ENCODE measurements at places on chromosomes 4 and X.

DNA sequence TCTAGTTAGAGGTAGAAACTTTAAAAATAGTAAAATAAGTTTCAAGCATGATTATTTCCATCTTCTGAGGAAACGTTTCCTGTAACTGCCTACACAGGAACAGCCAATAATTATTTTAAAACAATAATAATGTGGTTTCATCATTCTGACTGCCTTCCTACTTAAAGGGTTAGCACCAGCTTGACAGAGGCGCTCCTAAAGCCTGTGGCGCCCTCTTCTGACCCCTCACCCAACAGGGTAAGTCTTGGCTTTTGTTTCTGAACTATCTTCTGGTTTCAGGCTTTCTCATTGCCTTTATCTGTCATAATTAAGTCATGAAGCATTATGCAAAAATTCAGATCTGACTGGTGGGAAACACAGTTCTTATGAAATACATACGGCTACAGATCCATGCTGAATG lies 96.7 kb downstream of the ITM2A start:
- DNase-seq: peak; percentile 27

DNA sequence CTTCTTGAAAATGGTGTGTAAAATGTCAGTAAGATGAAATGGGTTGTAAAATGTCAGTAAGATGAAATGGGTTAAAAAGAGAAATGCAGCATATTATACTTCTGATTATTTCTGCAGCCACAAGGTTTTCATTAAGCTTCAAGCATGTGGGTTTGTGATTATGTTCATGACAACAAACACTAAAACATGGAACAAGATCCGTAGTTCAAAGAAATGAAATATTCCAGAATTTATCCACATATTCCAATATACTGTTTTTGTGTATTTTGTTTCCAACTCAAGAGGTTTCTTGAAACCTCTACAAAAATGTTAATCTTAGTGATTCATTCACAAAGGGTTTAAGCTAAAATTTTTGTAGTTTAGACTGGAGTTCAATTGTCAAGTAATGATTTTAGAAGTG lies 84.0 kb downstream of the ADAMTS3 start:
- DNase-seq: no peak

GRCh38 chrX:25020391-25020904 lies 4.7 kb upstream of the ARX start:
- DNase-seq: no peak

DNA sequence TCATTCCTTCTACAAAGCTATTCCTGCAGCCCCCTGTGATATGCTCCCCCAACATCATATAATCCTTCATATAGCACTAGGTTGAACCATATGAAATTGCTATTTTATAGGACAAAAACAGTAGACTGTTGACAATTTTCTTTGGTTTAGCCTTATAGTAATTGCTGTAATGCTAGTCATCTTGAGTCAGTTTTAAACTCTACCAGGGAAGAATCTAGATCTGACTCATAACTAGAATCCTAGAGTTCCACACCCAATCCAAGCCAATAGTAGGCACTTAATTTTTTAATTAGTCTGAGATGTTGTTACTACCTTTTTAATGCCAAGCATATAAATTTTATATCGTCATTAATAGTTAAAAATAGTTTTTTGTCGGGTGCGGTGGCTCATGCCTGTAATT lies 136.8 kb downstream of the CHRNA9 start:
- DNase-seq: no peak

DNA sequence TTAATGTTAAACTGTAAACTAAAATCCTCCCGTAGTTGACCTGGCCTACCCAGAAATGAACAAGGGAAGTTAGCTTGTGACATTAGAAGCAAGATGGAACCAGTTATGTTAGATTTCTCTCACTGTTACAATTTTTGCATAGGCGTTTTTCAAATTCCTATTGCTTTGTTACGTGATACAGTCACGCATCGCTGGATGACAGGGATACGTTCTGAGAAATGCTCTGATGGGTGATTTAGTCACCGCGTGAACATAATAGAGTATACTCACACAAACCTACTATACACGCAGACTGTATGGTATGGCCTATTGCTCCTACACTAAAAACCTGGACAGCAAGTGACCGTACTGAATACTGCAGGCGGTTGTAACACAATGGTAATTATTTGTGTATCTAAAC lies 46.7 kb upstream of the PUDP start:
- no peak for DNase-seq

- DNase-seq: no peak
These were observed 27.1 kb downstream of the FHIP1A start for GRCh38 chr4:151436093-151436518.

DNA sequence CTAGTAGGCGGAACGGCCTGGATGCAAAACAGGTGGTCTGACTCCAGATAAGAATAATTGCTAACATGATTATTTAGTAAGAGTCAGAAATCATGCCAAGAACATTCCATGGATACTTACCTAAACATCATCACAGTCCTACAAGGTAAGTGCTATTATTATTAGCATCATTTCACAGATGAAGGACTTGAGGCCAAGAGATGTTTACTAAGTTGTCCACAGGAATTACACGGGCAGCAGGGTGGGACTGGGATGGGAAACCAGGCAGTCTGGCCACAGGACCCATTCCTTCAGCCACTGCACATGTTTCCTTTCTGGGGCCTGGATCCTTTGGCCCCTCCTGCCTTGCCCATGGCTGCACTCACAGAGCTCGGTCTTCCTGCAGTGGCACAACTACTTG lies 48.3 kb downstream of the ANAPC4 start:
- no peak for DNase-seq

DNA sequence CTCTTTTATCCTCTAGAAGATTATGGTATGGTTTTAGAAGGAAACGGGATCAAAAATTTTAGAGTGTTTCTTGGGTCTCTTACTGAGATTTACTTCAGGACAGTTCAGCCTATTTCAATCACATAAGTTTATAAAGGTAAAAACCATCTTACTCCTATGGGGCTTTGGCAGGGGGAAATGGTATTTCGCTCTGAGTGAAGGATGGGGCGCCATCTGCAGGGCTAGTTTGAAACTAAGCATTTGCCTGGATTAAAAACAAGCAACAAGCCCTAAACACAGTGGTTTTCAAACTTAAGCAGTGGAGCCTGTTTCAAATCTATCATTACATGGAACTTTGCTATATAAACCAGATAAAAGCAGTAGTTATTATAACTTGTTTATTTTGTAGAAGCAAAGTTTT lies 361.5 kb upstream of the FMR1 start:
- DNase-seq: no peak

GRCh38 chr4:132123870-132124623 lies 1025.0 kb upstream of the PCDH10 start:
- DNase-seq: no peak

DNA sequence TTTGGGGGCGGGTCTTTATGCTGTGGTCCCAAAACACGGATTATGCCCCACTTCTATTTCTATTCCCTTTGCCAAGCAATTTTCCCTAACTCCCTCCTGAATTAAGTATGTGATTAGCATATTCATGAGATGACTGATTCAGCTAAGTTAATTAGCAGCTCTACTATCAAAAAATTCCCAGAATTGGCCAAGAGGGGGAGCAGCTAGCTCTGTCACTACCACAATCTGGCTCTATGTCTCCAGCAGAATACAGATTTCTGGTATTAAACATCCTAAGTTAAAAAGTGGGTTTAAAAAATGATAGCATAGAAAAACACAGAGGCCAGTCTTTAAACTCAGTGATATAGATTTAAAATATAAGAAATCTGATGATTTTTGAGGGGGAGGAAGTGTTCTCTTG lies 80.3 kb downstream of the GPC4 start:
- DNase-seq: no peak

GRCh38 chrX:14356401-14356800 lies 172.9 kb upstream of the GLRA2 start:
- DNase-seq: no peak

DNA sequence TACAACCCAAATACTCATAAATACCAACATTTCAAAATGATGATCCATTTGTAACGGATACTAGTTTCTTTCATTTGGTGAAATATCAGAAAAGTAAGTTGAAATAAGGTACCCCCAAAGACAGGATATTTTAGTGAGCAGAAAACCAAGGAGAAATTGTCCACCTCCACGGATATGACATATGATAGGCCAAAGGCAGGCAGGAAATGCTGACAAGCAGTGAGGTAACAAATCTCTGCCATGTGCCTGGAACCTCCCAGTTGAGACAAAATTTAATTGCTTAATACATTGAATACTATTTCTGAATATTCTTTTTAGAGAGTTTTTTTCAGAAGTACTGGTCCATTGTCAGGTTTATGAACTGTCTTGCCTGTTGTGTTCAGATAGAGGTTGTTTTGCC lies 118.8 kb downstream of the GATB start:
- DNase-seq: no peak

DNA sequence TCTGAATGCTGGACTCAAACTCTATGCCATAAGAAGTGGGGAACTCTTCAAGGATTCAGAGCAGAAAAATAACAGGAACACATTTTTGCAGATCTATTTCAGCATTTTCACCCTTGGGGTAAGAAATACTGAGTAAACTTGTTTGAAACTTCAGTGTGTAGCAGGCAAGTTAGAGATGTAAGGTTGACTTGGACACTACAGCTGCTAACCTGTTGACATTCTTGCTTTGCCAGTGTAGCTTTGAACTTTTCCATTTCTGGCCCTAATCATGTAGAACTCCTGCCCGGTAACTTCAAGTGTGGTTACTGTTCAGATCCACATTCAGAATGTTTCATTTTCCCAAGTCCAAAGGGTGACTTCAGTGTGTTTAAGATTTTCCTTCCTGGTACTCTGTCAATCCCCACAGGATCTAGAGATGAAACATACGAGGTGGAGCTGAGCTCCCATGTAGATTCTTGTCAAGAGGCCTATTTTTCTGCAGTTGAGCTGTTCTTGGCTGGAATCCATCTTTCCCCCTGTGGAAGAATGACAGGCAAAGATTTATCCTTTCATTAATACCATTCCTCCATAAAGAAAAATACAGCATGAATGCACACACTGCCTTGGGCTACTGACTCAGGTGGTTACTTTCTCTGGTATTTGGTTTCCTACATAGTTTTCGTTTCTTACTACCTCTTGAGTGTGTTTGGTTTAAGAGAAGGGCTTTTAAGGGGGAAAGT lies 34.1 kb downstream of the FHDC1 start:
- no peak for DNase-seq

DNA sequence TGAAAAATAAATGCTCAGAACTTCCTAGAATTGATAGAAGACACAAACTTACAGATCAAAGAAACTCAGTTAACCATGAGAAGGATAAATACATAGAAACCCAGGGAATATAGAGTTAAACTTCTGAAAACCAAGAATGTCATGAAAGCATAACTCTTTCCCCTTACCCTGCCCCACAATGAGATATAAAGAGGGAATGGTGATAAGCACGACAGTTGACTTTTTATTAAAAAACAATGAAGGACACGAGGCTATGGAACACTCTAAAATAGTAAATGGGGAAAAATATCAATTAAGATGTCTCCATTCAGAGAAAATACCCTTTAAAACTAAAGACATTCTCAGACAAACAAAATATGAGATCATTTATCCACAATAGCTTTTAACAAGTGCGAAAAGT lies 154.7 kb downstream of the ANTXR2 start:
- no peak for DNase-seq

GRCh38 chr4:52576961-52577623 lies 82.0 kb downstream of the USP46 start:
- DNase-seq: no peak

GRCh38 chr4:121448231-121448630 lies 67.4 kb upstream of the QRFPR start:
- no peak for DNase-seq

DNA sequence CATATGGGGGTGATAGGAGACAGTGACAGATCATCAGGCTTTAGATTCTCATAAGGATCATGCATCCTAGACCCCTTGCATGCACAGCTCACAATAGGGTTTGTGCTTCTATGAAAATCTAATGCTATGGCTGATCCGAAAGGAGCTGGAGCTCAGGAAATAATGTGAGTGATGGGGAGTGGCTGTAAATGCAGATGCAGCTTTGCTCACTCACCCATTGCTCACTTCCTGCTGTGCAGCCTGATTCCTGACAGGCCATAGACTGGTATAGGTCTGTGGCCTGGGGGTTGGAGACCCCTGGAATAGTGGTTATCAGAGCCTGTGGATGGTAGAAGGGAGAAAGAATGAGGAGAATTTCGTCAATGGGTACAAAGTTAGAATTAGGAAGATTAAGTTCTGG lies 2751.1 kb downstream of the ARAP2 start:
- DNase-seq: no peak

DNA sequence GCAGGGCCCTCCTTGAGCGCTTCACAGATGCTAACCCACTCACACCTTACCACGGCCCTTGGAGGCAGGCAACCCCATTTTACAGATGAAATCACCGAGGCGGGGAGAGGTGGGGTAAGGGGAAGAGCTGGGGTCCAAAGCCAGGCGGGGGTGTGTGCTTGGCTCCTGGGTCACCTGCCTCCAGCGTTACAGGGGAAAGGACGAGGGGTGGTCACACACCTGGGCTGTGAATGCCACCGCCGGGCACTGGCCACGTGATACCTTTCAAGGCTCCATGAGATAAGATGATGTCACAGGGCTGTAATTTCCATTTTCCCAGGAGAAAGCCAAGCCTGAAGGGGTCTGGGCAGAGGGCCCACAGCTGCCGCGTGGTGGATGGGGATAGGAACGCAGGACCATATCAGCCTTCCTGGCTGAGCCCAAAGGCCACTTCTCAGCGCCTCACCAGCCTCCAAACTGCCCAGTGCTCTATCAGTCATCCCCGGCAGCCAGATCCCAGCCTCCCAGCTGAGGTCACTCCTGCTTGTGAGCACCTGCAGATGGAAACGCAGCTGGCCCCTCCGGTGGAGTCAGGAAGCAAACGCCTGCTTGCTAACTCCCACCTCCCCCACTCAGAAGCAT lies 62.4 kb upstream of the CRMP1 start:
- no peak for DNase-seq

DNA sequence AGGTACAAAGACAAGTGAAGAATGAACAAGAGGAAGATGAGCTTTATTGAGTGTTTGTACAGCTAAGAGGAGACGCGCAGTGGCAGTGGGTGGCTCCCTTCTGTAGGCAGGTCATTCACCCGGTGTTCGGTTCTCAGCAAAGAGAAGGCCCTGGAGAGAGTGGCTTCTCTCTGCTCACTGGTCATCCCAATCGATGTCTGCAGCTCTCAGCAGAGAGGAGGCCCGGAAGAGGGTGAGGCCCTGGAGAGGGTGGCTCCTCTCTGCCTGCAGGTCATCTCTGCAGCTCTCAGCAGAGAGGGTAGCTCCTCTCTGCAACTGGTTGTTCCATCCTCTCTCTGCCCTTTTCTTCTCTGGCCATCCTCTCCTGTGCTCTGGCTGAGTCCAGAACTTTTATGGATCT lies 126.5 kb downstream of the UGT8 start:
- no peak for DNase-seq

- DNase-seq: no peak
These were observed 126.2 kb downstream of the COL4A6 start for GRCh38 chrX:108312011-108312410.
